ENCODE measurements at places on chromosomes 16 and 17.

GRCh38 chr16:22225060-22225459 lies 19.0 kb downstream of the EEF2K start:
- DNase-seq = no peak

- no peak for DNase-seq
Measured at GRCh38 chr17:43670645-43671030, 8.9 kb upstream of the MEOX1 start.

GRCh38 chr16:81437865-81438264 lies 6.7 kb upstream of the CMIP start:
- DNase-seq = no peak

DNA sequence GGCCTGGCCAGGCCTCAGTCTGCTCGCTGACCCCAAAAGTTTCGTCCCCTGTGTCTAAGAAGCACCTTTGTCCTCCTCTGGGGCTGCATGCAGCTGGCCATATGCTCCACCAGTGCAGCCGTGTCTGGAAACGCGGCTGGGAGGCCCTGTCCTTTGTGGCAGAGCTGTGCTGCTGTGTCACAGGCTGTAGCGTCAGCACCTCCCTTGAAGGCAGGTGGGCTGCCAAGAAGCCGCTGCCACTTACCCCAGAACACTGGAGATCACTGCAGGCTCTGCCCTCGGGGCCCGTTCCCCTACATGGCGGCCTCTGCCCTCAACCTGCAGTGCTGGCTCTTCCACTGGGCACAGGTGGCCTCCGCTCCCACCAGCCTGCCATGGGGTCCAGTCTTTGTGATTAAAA lies 15.7 kb upstream of the MC1R start:
- DNase-seq = no peak

DNA sequence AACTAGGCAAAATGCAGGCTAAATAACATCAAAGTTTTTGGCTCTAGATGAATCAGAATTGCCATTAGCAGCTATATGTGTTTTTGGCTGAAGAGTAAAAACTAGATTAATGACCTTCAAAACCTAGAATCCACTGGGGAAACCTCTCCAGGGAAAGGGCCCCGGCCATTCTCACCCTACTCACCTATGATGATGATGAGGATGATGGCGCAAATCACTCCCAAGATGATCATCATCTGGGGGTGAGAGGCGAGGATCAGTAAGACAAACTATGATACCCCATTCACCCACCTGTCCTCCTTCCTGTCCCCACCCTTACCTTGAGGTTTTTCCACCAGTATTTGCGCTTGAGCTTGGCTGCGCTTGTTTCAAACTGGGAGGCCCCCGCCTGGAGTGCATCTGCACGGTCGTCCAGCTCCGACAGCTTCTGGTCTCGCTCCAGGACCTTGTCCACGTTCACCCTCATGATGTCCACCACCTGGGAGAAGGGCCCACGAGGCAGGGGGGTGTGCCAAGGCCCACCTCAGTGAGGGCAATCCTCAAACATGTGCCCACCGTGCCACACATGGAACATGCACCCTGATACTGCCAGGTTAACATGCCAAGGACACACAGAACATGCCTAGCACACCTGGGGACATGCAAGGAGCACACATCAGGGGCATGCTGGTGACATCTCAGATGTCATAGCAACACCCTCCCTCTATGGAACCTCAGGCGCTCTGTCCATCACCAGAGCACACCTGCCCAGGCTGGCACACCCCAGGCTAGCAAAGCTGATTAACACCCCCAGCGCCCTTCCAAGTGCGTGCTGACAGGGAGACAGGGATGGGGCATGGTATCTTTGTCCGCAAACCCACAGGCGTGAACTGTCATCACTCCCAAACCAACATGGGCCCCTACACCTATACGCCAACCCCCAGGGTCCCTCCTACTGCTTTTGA lies 1.2 kb downstream of the VAMP2 start:
- DNase-seq = no peak

DNA sequence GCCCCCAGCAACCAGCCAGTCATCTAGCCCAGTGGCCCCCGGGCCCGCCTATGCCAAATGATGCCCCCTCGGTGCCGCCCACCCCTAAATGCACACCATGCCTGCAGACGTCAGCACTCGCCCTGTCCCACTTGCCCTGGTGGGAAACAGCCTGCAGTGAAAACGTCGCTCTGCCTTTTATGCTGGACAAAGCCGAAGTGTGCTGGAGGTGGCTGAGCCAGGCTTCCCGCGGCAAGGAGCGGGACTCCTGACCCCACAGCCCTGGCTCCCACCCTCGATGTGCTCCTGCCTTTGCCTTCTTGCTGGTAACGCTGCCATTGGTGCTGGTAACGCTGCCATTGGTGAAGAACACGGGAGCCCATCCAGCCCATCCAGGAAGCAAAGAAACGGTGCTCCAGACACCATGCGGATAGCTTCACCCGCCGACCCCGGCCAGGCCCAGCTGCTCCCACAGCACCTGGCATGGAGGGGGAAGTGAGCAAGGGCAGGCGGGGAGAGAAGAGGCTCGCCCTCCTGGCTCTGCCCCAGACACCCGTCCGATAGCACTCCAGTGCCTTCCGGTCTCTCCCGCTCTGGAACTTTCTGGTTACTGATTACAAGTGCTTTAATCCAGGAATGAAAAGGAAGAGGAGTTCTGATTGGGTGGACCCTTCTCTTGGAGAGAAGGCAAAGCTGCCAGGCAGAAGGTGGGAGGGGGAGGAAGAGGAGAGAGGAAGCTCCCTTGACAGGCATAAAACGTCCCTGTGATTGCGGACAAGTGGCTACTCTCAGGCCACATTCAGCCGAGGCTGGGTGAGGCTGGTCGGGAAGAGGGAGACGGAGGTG lies 4.0 kb upstream of the BAIAP2 start:
- no peak for DNase-seq

DNA sequence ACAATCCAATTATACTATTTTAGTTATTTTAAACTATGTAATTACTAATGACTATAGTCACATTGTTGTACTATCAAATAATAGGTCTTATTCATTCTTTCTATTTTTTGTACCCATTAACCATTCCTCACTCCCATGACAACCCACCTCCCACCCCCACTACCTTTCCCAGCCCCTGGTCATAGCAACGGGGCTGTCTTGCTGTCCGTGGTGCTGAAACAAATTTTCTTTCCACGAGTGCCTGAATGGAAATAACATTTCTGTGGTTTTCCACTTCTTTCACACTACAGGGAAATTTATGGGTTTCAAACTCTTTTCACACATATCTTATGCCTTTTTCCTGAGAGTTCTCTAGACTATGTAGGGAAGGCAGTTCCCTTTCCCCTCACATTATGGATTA lies 326.6 kb downstream of the PHKB start:
- no peak for DNase-seq

DNA sequence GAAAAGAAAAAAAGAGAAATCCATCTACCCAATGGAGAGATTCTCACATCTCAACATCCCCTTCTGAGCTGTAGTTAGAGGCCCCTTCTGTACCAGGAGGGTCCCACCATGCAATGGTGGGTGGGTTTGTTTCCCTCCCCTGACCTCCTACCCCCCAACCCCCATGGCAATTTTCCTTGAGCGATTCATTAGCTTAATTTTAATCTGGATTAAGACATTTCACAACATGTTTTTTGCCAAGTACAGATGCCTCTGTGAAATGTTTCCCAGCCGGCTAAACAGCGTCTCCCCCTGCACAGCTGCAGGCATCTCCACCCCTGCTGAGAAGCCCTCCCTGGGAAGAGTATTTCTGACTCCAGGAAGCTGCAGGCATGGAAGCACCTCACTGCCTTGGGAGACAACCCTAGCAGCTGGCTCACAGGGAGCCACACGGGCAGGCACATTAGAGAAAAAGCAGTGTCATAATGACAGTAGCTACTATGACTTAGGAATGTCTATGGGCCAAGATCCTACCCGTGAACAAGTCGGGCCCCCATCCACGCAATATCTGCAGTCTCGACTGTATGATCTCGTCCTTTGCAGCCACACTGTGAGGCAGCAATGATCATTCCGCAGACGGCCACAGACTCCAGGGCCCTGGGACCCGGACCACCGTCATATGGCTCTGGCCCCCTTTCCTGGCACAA lies 117.3 kb downstream of the ADCY9 start:
- no peak for DNase-seq
